DMS 273 treated with DMSO at 0.1 percent for 48 hours (cell line): ENCODE measurements at places on chromosomes 12 and 14.

- DNase-seq: no peak
These were observed 20.9 kb upstream of the IFNG-AS1 start for GRCh38 chr12:67968321-67968720.

GRCh38 chr12:69321351-69321750, 26.8 kb upstream of the LYZ start:
- no peak for DNase-seq

DNA sequence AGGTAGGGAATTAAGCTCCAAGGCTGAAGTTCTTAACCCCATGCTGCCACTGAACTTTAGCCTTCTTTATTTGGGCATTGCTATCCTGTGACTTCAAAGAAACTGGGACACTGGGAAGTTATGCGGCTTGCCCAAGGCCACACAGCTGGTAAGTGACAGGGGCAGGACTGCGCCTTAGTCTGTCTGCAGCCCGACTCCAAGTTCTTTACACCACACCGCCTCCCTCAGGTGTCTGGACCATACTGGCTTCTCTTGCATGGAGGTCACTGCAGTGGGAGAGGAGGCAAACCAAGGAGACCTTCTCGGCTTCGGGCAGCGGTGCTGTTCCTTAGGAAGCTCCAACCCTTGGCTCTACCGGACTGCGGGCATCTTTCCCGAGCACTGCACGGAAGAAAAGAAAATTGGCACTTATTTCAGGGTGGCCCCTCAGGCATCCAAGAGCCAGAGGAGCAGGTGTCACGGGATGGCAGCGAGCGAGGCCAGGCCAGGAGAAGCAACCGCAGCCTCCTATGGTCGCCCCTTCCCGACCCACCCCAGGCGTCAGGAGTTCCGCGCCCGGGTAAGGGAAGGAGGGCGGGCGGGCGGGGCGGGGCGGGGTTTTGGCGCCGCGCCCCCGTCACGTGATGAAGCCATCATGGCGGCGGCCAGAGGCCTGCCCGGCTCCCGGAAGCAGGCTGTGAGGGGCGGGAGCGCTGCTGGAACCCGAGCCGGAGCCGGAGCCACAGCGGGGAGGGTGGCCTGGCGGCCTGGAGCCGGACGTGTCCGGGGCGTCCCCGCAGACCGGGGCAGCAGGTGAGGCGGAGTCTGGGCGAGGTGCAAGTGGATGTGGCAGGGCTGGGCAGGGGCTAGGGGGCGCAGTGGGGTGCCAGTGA, 16.4 kb upstream of the ESPL1 start:
- DNase-seq: peak; percentile 23

- no peak for DNase-seq
These were observed 63.5 kb downstream of the ELK3 start for GRCh38 chr12:96257550-96258103.

DNA sequence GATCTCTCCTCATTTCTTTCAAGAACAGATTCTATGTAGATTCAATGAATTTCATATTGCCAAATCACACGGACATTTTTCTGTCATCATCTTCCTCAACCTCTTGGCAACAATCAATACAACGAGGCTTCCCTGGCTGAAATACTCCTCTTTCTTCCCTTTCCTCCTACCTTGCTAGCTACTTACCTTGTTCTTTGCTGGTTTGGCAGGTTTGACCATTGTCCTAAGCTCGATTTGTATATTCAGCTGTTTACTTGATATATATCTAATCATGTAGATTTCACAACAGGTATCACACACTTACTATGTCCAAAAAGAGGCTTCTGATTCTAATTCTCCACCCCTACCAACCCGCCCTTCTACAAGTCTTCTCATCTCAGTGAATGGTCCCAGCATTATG, 23.6 kb downstream of the NDUFA12 start:
- DNase-seq: no peak
